Sigmoid colon (tissue), 7 donors: ENCODE measurements at places on chromosomes 7 and 10. TPM values are rescaled to one million over a fixed set of nuclear protein-coding genes. Genes with fewer than 3 reads are reported as not detected.

ZNF365 gene
- not detected for polyA plus RNA-seq

LUC7L2 gene
- polyA plus RNA-seq: 24.6 TPM

SLC25A13 gene
- 21.6 TPM for polyA plus RNA-seq

SLC16A9 gene
- 8.4 TPM for polyA plus RNA-seq

BTBD16 gene
- not detected for polyA plus RNA-seq

ASZ1 gene
- polyA plus RNA-seq: not detected

PPP3CB gene
- 22.2 TPM for polyA plus RNA-seq

METTL27 gene
- polyA plus RNA-seq: 4.8 TPM

MPP7 gene
- polyA plus RNA-seq: 10.2 TPM

SAP25 gene
- polyA plus RNA-seq: not detected

EVX1 gene
- polyA plus RNA-seq: 1.4 TPM

MLXIPL gene
- polyA plus RNA-seq: 1.6 TPM

UCMA gene
- polyA plus RNA-seq: not detected

GRCh38 chr10:15325944-15326284 lies 45.2 kb downstream of the FAM171A1 start:
- H3K27ac ChIP-seq: no peak overlapping the region
- H3K4me1 ChIP-seq: peaks cover 21% of the 10 kb centered on the region
- DNase-seq: no peak
- no peaks in the 10 kb centered on the region for H3K36me3 ChIP-seq

- H3K4me3 ChIP-seq: no peak overlapping the region
- DNase-seq: no peak
- no peaks in the 10 kb centered on the region for H3K27me3 ChIP-seq
- H3K27ac ChIP-seq: no peak overlapping the region
- no peaks in the 10 kb centered on the region for H3K36me3 ChIP-seq
These were observed 44.8 kb downstream of the WNT2 start for GRCh38 chr7:117278040-117278439.

DNA sequence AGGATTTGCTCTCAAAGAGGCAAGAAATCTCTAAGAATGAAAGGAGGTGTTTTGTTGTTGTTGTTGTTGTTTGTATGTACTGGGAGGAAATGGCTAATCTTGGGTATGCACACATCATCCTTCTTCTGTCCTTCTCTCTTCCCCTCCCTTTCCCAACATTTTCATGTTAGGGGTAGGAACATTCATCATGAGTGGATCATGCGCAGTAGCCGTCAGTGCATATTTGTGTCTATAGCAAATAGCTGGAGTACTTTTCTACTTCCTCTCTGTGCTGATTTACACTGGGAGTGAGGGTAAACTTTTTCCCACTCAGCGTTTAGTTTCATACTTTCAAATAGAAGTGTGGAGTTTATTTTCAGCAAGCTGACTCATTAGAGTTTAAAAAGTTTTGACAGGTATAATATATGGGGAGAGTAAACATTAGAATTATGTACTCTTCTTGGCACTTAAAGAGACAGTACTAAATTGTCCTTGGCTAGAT lies 80.5 kb upstream of the PRKG1 start:
- DNase-seq: peak; percentile 65
- H3K36me3 ChIP-seq: no peaks in the 10 kb centered on the region
- H3K27me3 ChIP-seq: no peaks in the 10 kb centered on the region
- H3K27ac ChIP-seq: peak overlapping the region; percentile 89
- H3K4me3 ChIP-seq: peak overlapping the region; percentile 76
- no peaks in the 10 kb centered on the region for H3K4me1 ChIP-seq

GRCh38 chr10:84603971-84604370 lies 275.6 kb downstream of the CCSER2 start:
- no peak overlapping the region for H3K27ac ChIP-seq
- no peaks in the 10 kb centered on the region for H3K4me1 ChIP-seq
- H3K4me3 ChIP-seq: no peak overlapping the region

DNA sequence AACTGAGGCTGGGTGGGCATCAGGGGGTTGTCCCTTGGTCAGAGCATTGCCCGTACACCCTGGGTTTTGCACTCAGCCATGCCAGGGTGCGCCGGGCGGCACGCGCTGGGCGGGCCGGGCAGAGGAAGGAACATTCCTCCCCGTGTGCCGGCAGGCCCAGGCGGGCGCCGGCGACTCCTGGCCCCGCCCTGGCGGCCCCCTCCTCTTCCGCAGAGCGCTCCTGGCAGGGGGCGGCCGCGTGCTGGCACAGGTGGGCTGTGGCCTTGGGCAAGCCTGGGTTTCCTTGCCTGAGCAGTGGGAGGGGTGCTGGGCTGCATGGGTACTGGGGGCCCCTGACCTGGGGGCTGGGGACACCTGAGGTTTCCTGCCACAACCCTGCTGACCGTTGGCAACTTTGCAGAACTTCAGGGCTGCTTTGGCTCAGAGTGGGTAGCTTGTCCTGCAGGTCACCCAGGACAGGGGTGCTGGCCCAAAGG lies 3.9 kb downstream of the LFNG start:
- no peak for DNase-seq
- no peak overlapping the region for H3K4me3 ChIP-seq
- H3K27ac ChIP-seq: peak overlapping the region; percentile 48
- peaks cover 84% of the 10 kb centered on the region for H3K27me3 ChIP-seq

- H3K27me3 ChIP-seq: no peaks in the 10 kb centered on the region
- no peak for DNase-seq
- no peak overlapping the region for H3K27ac ChIP-seq
- H3K4me3 ChIP-seq: no peak overlapping the region
- no peaks in the 10 kb centered on the region for H3K4me1 ChIP-seq
- H3K36me3 ChIP-seq: no peaks in the 10 kb centered on the region
These were observed 110.9 kb downstream of the MAPK8 start for GRCh38 chr10:48417374-48417773.

DNA sequence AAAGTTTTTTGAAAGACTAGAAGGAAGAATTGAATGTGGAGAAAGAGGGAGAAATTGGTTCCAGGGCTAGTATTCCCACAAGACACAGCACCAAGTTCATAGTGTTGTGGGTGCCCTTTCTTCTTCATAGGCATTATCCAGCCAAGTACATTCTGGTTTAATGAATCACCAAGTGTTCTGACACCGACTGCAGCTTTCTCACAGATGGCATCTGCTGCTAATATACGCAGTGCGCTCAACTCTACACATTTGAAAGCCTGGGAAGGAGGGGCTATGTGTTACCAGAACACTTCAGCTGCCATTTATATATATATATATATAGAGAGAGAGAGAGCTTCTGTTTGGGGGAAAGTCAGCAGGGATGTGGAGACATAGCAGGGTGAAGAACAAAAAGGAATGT lies 1168.4 kb downstream of the GATA3 start:
- H3K4me1 ChIP-seq: peaks cover 4% of the 10 kb centered on the region
- no peak overlapping the region for H3K4me3 ChIP-seq
- DNase-seq: no peak
- no peaks in the 10 kb centered on the region for H3K27me3 ChIP-seq
- no peaks in the 10 kb centered on the region for H3K36me3 ChIP-seq

DNA sequence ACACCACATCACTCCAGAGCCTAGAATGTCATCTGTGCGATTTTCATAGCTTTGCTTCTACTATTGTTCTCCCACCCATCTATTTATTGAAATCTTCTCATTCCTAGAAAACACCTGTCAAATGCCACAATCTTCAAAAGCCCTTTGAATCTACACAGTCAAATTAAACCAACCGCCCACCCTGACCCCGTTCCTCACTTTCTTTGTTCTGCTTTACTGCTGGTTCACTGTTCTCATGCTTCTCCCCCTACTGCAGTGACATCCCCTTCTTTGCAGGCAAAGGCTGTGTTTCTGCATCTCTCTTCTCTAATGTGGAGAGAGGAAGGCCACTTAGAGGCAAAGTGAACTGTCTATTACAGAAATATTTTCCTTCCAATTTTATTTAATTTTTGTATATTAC lies 152.4 kb upstream of the NEBL start:
- no peaks in the 10 kb centered on the region for H3K36me3 ChIP-seq
- H3K27me3 ChIP-seq: no peaks in the 10 kb centered on the region
- DNase-seq: no peak
- no peaks in the 10 kb centered on the region for H3K4me1 ChIP-seq
- H3K27ac ChIP-seq: no peak overlapping the region

GRCh38 chr7:98470485-98471240 lies 69.8 kb upstream of the BAIAP2L1 start:
- no peak overlapping the region for H3K27ac ChIP-seq
- H3K36me3 ChIP-seq: no peaks in the 10 kb centered on the region
- H3K4me3 ChIP-seq: peak overlapping the region; percentile 17
- H3K27me3 ChIP-seq: peaks cover 41% of the 10 kb centered on the region
- DNase-seq: no peak

DNA sequence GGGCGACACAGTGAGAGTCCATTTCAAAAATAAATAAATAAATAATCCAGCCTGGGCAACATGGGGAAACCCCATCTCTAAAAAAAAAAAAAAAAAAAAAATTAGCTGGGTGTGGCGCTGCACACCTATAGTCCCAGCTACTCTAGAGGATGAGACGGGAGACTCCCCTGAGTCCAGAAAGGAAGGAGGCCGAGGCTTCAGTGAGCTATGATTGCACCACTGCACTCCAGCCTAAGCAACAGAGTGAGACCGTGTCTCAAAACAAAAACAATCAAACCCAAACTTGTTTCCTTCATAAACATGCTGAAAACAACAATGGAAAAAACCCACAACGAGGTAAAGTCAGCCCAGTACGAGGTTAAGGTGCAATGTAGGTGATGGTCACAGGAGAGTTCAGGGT lies 1.2 kb downstream of the COX19 start:
- DNase-seq: no peak
- H3K4me1 ChIP-seq: peaks cover 29% of the 10 kb centered on the region
- H3K27me3 ChIP-seq: no peaks in the 10 kb centered on the region
- peak overlapping the region; percentile 99 for H3K27ac ChIP-seq
- H3K4me3 ChIP-seq: peak overlapping the region; percentile 99
- peaks cover 16% of the 10 kb centered on the region for H3K36me3 ChIP-seq

GRCh38 chr7:7607010-7607409 lies 33.5 kb upstream of the UMAD1 start:
- H3K27me3 ChIP-seq: no peaks in the 10 kb centered on the region
- no peak overlapping the region for H3K27ac ChIP-seq
- DNase-seq: no peak

- no peaks in the 10 kb centered on the region for H3K36me3 ChIP-seq
- H3K4me1 ChIP-seq: peaks cover 39% of the 10 kb centered on the region
- no peak overlapping the region for H3K4me3 ChIP-seq
- peak overlapping the region; percentile 48 for H3K27ac ChIP-seq
- H3K27me3 ChIP-seq: no peaks in the 10 kb centered on the region
- DNase-seq: peak; percentile 76
These were observed 38.1 kb downstream of the FAM107B start for GRCh38 chr10:14736600-14737081.

GRCh38 chr7:43166686-43167085 lies 54.2 kb downstream of the HECW1 start:
- no peaks in the 10 kb centered on the region for H3K36me3 ChIP-seq
- DNase-seq: no peak
- H3K4me1 ChIP-seq: no peaks in the 10 kb centered on the region
- no peak overlapping the region for H3K27ac ChIP-seq
- H3K27me3 ChIP-seq: no peaks in the 10 kb centered on the region

DNA sequence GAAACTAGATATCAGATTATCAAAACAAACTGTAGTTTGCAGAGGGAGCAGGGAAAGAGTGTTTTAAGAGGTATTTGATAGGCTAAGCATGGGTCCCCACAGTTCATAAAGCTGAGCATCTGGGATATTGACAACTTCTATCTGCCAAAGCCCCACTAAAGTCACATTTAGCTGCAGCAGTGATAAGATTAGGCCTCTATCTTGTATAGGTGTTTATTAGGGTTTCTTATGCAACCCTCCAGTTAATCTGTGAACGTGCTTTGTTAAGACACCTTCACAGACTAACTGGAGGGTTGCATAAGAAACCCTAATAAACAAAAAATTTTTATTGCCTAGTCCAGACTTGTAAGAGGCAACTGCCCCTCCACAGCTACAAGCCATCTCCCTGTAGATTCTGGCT lies 78.0 kb downstream of the CYP51A1 start:
- DNase-seq: no peak
- no peaks in the 10 kb centered on the region for H3K27me3 ChIP-seq
- peaks cover 8% of the 10 kb centered on the region for H3K4me1 ChIP-seq
- H3K36me3 ChIP-seq: no peaks in the 10 kb centered on the region
- H3K4me3 ChIP-seq: no peak overlapping the region
- H3K27ac ChIP-seq: no peak overlapping the region

- H3K27me3 ChIP-seq: no peaks in the 10 kb centered on the region
- DNase-seq: no peak
- no peaks in the 10 kb centered on the region for H3K36me3 ChIP-seq
- H3K4me3 ChIP-seq: no peak overlapping the region
- no peak overlapping the region for H3K27ac ChIP-seq
These were observed 53.0 kb upstream of the PPP1R17 start for GRCh38 chr7:31633894-31634494.

- peaks cover 18% of the 10 kb centered on the region for H3K4me1 ChIP-seq
- no peak overlapping the region for H3K27ac ChIP-seq
These were observed 122.2 kb downstream of the TSPAN12 start for GRCh38 chr7:120735791-120736190.

DNA sequence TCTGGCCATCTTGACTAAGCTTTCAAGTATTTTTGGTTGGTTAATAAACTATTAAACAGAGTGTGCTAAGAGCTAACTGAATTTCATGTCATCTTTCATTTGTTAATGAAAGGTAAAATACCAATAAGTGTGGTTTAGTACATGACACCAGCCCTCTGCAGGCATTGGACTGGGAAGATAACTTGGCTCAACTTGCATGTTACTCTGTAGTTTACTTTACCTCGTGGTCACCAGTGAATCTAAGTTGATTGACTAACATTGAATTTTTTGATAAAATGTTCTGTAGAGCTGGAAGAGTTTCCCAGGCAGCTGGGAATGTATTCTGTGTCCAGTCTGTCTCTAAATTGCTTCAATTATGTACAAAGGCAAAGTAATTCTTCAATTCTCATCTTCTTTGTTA lies 49.9 kb downstream of the ASB4 start:
- no peaks in the 10 kb centered on the region for H3K27me3 ChIP-seq
- H3K36me3 ChIP-seq: no peaks in the 10 kb centered on the region
- H3K27ac ChIP-seq: no peak overlapping the region
- no peak for DNase-seq
- H3K4me3 ChIP-seq: no peak overlapping the region

DNA sequence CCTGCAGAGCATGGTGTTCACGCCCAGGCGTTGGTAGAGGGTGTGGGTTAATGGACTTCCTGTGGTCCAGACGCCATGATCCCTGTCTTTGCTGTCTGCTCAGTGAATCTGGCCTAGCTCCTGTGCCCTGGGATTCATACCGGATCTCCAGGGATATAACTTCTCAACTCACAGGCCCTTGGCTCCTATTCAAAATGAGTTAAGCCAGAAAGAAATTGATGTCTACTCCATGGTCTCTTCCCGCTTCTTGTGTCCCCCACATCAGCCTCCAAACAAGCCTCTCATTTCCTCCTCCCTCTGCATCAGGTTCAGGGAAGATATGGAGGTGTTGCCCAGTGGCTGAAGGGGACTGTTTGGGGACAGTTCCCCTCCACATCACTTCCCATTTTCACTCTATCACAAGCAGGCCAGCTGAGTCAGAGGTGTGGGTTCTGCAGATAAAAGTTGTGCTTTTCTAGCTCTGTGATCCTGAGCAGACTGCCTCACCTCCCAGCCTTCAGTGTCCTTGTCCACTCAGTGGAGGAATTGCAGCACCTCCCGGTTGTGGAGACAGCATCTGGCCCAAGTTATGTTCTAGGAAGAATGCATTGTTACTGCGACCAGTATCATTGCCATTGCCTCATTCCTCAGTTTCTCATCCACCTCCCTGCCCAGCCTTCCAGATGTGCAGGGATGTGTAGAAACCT lies 22.5 kb downstream of the AKR1E2 start:
- DNase-seq: no peak
- H3K27me3 ChIP-seq: no peaks in the 10 kb centered on the region
- H3K4me1 ChIP-seq: peaks cover 13% of the 10 kb centered on the region
- no peak overlapping the region for H3K4me3 ChIP-seq

- H3K4me3 ChIP-seq: no peak overlapping the region
- H3K4me1 ChIP-seq: no peaks in the 10 kb centered on the region
- H3K27ac ChIP-seq: no peak overlapping the region
- no peaks in the 10 kb centered on the region for H3K36me3 ChIP-seq
- no peaks in the 10 kb centered on the region for H3K27me3 ChIP-seq
These were observed 36.0 kb upstream of the DLG5 start for GRCh38 chr10:77962350-77963146.
